ENCODE measurements at places on chromosomes 3 and 15.
A peak's percentile ranks its signal among the peaks of the same experiment; 100 is the strongest.

- peaks cover 2% of the 10 kb centered on the region for H3K36me3 ChIP-seq
- peak; percentile 38 for DNase-seq
- no peaks in the 10 kb centered on the region for H3K27me3 ChIP-seq
- H3K4me3 ChIP-seq = no peak overlapping the region
- H3K27ac ChIP-seq = no peak overlapping the region
- peaks cover 33% of the 10 kb centered on the region for H3K4me1 ChIP-seq
These were observed 540.5 kb downstream of the AGBL1 start for GRCh38 chr15:86620157-86620556.

- no peak for DNase-seq
- H3K36me3 ChIP-seq = peaks cover 19% of the 10 kb centered on the region
- H3K4me1 ChIP-seq = peaks cover 22% of the 10 kb centered on the region
- peak overlapping the region; percentile 98 for H3K4me3 ChIP-seq
- peaks cover 7% of the 10 kb centered on the region for H3K27me3 ChIP-seq
These were observed 705 bp downstream of the NIPA2 start for GRCh38 chr15:22839046-22839695.

GRCh38 chr3:105274958-105275357 lies 91.8 kb upstream of the ALCAM start:
- H3K27ac ChIP-seq = no peak overlapping the region
- no peak overlapping the region for H3K4me3 ChIP-seq
- no peaks in the 10 kb centered on the region for H3K36me3 ChIP-seq

DNA sequence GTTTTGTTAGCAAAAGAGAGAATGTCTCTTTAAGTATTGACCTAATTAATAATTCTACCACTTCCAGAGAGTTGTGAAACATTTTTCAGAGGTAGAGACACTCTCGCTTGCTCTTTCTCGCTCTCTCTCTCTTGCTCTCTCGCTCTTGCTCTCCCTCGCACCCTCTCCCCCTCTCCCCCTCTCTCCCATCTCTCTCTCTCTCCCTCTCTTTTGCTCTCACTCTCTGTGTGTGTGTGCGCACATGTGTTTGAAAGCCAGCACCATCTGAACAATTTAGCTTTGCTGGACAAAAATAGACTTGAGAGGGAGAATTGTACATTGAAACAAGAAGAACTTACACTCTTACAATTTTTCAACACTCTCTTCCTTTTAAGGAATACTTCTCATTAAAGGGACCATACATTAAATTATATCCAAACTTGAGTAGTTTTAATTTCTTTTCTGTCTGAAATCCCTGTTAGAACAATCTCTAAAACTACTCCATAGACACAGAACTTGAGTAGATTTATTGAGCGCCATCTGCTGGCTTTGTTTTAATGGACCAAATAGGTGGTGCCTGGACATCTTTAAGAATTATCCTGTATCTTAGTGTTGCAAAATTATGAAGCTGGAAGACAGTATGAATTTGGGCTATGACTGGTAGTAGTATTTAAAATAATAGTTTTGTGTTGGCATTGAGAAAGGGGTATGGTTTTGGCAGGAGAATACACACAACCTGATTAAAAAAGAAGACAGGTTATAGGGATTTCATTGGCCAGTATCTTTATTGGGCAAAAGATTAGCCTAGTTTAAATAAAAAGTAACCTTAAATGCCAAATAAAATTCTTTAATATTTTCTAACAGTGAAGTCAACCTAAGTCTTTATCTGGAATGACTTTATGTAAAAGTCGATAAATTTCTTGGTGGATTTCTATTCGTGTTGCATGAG lies 124.6 kb downstream of the AKAP13 start:
- no peaks in the 10 kb centered on the region for H3K27me3 ChIP-seq
- H3K4me1 ChIP-seq = peaks cover 18% of the 10 kb centered on the region
- DNase-seq = peak; percentile 84

GRCh38 chr3:178078953-178079352 lies 457.3 kb upstream of the KCNMB2 start:
- H3K4me1 ChIP-seq = peaks cover 12% of the 10 kb centered on the region
- no peaks in the 10 kb centered on the region for H3K27me3 ChIP-seq
- H3K36me3 ChIP-seq = no peaks in the 10 kb centered on the region

GRCh38 chr3:30855400-30856292 lies 38.8 kb downstream of the GADL1 start:
- no peak overlapping the region for H3K27ac ChIP-seq
- H3K4me1 ChIP-seq = no peaks in the 10 kb centered on the region
- H3K27me3 ChIP-seq = peaks cover 6% of the 10 kb centered on the region
- no peak overlapping the region for H3K4me3 ChIP-seq
- no peaks in the 10 kb centered on the region for H3K36me3 ChIP-seq
